ENCODE measurements at places on chromosomes 6 and 20.
A peak's percentile ranks its signal among the peaks of the same experiment; 100 is the strongest.

DNA sequence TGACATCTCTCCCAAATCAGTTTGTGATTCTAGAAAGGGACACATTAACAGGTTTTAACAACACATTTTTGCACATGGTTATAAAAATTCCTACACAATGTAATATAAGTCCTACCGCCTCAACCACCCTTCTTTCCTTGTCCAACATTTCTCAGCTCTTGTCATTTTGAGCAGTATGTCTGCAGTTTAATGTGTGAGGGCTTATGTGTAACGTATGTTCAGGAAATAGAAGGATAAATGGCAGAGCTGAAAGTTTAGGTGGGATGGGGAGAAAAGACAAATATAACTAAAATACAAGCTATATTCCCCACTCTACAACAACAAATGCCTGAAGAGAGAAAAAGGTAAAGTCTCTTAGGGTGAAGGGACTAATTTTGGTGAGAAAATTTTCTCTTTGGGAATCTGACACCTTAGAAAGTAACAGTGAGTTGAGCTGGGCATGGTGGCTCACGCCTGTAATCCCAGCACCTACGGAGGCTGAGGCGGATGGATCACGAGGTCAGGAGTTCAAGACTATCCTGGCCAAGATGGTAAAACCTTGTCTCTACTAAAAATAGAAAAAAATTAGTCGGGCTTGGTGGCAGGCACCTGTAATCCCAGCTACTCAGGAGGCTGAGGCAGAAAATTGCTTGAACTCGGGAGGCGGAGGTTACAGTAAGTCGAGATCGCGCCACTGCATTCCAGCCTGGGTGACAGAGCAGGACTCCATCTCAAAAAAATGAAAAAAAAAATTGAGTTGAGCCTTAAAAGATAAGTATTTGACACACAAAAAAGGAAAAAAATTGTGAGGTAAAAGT, 5.1 kb downstream of the PNRC1 start:
- DNase-seq: no peak

- DNase-seq: no peak
Observed at GRCh38 chr6:4593951-4594350, 182.3 kb upstream of the CDYL start.

GRCh38 chr6:53734473-53735299, 60.1 kb upstream of the LRRC1 start:
- no peak for DNase-seq

- no peak for DNase-seq
Observed at GRCh38 chr6:43715056-43715788, 27.6 kb upstream of the MRPS18A start.

GRCh38 chr6:157751547-157752200, 71.4 kb upstream of the SNX9 start:
- DNase-seq: peak; percentile 56

GRCh38 chr6:33923857-33924514, 120.2 kb upstream of the MLN start:
- DNase-seq: no peak

DNA sequence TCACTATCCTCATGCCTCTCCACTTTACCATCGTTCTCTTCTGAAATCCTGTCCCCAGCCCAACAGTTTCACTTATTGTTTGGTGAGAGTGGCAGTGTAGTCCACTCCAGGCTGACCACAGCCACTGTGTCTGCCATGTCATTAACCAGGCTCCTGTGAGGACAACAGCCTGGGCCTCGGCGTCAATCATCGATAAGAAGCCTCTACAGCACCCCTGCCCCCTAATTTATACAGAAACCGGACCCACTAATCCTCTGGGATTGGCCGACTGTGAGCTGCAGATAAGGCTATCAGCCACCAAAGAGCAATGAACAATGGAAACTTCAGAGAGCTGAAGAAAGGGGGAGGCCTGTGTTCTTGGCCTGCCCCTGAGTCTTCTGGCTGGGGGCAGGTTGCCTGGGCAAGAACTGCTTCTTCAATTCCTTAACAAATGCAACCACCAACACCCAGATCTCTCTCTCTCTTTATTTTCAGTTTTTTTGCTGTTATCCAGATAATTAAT, 3.4 kb downstream of the EGFL8 start:
- DNase-seq: no peak

DNA sequence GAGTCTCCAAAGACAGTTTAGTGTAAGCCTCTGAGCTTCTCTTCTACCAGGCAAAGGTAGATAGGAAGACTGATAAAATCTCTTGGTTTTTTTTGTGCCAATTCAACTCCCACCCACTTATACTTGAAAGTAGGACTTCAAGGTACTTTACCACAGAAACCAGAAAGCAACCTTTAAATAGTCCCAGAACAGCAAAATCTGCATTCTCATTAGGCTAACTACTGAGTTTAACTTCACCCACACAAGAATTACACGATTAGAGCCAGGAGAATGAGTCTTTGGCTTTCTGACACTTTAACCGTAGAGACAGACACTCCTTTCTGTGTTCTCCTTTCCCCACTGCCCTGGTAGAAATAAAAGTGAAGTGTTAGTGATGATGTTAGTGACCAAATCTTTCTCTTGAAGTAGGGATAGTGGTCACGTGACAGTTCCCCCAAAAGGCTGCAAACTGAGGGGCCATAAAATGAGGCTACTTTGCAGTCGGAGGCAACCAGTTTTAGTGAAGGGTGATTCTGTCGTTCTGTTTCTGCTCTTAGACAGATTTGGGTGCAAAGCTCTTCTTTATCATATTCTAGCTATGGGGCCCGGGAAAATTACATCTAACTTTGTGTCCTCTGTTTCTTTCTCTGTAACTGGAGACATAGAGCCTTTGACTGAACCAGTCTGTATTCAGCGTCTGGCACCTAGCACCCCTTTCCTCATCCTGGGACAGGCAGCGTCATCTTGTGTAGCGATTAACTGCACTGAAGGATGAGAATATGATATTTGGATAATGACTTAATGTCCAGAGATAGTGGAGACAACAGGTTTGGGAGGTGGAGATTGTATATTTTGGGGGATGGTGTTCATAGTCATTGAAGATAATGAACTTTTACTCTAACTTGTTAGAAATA, 206.4 kb upstream of the CITED2 start:
- no peak for DNase-seq

All from activated CD8-positive, alpha-beta memory T cell treated with anti-CD3 and anti-CD28 coated beads for 24 hours (primary cell).